Left renal pelvis (tissue), 4 donors: ENCODE measurements at places on chromosomes 12 and 14. TPM values are rescaled to one million over a fixed set of nuclear protein-coding genes. Genes with fewer than 3 reads are reported as not detected.

GRCh38 chr12:102745971-102746600 is 171.0 kb downstream of the PAH start:
- no peak for DNase-seq

- no peak for DNase-seq
These were observed at the start of gene BIN2 for GRCh38 chr12:51323966-51324895. Gene BIN2, minus strand, starts transcription at chr12:51324174. Its CDS starts 72 bp downstream, at chr12:51324102.

DNA sequence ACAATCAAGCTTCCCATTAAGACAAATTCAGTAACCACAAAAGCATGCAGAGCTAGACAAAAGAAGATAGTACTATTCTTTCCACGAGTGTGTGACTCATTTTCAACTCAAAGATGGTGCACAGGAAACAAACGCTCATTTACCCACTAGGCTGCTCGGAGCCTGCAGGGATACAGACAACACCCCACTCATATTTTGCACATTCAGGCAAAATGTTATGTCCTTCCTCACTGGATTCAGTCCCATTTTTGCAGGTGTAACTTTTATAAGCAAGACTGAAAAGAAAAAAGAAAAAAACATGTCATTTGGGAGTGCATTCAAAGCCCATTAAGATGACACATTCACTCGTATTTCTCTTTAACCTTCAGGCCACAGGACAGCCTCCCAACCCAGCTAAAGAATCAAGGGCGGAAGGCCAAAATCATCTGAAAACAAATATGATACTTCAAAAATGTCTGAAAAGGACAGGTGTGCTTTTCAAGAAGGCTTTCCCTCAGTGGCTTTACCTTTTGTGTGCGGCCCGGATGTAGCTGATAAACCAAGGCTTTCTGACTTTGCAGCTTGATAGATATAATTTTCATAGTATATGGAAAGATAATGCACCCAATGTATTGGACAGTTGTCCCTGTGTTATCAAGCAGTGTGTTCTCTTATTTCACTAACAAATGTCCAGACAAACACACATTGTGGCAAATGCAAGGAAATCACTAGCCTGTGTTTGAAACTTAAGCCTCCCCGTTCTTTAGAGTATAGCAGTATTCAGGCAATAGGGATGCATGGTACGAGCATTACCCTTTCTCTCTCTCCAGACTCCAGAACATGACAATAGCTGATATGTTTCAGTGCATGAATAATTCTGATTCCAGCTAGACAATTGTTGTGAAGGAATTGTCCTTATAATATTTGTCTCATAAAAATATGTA is 147.8 kb upstream of the KRR1 start:
- no peak for DNase-seq

DNA sequence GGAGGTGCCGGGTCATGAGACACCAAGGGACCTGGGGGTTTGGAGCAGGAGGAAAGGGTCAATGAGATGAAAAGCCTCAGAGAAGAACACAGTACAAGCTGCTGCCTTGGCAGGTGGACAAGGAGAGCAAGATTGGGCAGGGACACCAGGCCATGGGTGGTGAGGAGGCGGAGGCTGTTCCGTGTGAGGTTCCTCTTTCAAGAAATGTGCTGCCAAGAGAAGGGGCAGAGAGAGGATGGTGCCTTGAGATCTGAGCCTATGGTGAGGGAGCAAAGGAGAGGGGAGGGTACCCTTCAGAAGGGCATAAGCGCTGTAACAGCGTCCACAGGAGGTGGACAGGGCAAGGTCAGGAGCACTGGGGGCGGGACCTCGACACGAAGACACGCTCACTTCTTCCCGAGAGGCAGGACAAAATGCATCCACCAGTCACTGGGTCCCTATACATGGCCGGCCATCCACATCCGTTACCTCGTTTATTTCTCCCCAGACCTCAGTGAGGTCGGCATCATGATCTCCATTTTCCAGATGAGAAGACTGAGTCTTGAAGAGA is 100.2 kb downstream of the B4GALNT3 start:
- DNase-seq, result no peak

DNA sequence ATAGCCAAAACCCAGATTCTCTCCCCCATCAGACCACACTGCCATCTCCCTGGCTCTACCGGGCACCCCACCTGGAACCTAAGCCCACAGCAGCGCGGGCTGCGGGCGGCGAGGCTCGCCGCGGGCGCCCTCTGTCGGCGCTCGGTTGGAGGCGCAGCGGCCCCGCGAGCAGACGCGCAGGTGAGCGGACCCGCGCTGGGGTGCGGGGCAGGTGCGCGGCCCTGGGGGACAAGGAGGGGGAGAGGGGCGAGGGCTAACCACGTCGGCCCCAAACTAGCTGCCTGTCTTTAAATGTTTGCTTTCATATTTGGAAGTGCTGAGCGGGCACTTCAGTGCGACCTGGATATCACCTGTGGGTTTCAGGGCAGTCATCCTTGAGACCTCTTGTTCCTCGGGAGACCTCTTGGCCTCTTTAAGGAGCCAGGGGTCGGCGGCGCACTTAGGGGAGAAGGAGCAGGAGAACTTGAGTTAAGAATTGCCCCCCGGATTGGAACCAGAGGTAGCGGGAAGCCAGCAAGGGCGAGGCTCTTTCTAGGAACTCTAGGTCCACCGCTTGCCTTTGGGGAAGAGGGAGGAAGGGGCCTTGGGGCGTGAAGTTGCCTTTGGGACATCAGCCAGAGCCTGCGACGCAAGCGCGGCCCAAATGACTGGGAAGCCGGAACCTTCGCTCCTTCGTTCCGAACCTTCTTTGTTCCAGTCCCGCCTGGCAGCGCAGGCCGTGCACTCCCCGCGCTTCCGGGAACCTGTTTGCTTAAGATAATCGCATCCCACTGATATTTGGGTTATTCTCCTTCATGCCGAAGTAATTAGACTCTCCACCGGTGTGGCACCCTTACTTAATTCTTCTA is 78.7 kb downstream of the NEDD1 start:
- no peak for DNase-seq

DNA sequence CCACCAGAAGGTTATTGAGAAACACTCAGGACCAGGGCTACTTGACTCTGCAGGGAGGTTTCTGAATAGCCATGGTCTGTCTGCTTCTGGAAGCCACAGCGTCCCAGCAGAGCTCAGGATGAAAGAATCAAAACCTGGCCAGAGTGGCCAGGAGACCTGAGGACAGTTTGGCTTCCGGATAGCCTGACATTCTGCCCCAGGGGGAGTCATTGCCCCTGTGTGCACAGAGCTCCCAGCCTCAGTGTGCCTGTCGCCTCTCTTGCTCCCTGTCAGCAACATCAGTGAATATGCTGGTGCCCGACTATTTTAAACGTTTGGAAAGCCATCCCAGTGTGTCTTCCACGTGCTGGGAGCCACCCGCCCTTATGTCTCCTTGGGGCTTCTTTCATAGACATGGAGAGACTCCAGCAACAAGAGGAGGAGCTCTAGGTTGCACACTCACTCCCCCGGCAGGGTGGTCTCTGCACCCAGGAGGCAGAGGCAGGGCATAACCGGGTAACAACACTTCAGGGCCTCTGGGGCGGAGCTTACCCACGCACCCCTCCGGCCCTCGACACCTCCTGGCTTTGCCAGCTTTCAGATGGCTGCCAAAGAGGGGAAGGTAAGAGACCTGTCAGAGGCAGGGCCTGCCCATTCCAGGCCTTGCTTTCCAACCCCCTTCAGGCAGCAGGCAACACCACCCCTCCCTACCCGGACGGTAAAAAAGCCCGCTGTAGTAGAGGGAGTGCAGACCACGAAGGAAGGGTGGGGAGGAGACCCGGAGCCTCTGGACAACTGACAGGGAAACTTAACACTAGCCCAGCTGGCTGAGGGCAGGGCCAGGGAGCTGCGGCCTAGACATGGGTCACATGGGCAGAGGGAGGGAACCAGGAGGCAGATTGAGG is 19.0 kb upstream of the SLC6A12 start:
- DNase-seq, result no peak

DNA sequence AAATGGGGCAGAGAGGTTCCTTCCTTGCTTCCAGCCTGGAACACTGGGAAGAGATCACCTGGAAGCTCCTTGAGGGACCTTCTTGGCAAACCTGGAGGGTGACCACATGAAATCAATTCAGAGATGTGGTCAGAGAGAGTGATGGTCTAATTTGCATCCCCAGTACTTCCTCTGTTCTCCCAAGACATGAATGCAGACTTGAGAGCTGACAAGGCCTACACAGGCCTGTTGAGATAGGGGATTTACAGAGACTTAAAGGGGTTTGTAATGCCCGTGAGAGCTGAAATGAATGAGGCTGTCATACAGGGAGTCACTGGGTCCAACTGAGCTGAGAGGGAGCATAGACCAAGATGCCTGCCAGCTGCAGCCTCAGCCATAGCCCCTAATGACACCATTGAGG is 45.1 kb downstream of the TMX1 start:
- DNase-seq, result no peak

- DNase-seq, result no peak
These were observed 623 bp upstream of the TSPAN8 start for GRCh38 chr12:71158361-71158882.

DNA sequence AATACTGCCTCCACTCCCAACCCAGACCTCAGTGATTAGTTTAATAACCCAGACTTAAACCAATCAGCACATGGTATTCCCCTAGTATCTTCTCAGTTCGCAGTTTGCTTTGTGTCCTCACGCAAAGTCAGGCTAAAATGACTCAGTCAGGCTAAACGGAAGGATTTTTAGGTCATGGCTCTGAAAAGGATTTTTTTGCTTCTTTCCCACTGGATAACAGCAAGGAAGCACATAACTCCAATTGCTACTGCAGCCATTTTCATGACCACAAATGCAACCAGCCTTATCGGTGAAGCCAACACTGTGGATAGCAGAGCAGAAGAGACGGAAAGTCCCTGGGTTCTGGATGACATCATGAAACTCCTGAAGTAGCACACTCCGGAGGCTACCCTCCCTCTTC is 67.7 kb downstream of the ZC3H14 start:
- DNase-seq, result no peak

- DNase-seq, result no peak
These were observed 5.6 kb downstream of the DDX47 start for GRCh38 chr12:12818701-12819100.

GRCh38 chr12:70267550-70267949 is 24.3 kb downstream of the CNOT2 start:
- no peak for DNase-seq

GRCh38 chr12:119230807-119231206 is 52.1 kb downstream of the HSPB8 start:
- DNase-seq, result no peak

DNA sequence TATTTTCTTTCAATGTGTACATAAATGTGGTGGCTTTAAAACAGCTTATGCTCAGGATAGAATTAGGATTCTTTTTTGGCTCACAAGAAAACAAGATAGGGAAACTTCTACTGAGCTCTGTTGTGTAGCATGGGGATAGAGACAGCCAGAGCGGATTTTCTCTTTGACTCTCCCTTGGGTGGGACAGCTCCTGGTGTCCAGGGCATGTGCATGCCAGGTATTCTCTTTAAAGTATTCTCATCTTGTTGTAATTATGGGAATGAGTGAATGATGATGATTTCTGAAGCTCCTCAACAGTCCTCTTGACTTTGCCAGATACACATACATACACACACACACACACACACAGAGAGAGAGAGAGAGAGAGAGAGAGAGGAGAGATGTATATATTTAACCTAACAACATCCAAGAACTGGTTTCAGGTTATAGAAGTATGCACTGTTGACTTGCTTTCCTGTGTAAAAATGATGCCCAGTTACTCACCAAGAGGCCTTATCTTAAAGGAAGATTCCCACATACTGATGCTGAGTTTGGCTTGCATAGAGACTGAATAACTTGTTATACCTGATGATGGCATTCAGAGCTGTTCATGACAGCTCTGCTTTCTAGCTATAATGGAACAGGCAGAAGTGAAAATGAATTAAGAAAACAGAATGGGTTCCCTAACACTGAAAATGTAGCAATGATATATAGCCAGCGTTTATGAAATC is 387.5 kb downstream of the EGLN3 start:
- DNase-seq, result no peak

Gene PZP
- 0.44 TPM for polyA plus RNA-seq

Gene OR6C70
- not detected for polyA plus RNA-seq

Gene METAP2
- polyA plus RNA-seq, result 130 TPM
